A549 treated with ZK216348 at 1 μM for 4 hours (cell line): ENCODE measurements at places on chromosomes 5 and 9. TPM values are rescaled to one million over a fixed set of nuclear protein-coding genes. Genes with fewer than 3 reads are reported as not detected.

Gene EIF4EBP3
- total RNA-seq, result 1.8 to 3.2 TPM (median 2.2 TPM) in 5 replicates

Gene KLHL3
- total RNA-seq, result 0.12 to 0.38 TPM (median 0.28 TPM) in 5 replicates

Gene SPATA31E1
- total RNA-seq, result not detected in 5 replicates

Gene PCDHGA5
- 0.09 to 0.21 TPM (median 0.18 TPM) in 5 replicates for total RNA-seq

Gene DENND4C
- total RNA-seq, result 12.6 to 19.1 TPM (median 17.7 TPM) in 5 replicates

Gene MFAP3
- total RNA-seq, result 19.5 to 33.1 TPM (median 26.3 TPM) in 5 replicates

Gene DIPK1B
- total RNA-seq, result 4.4 to 10.4 TPM (median 9.4 TPM) in 5 replicates
